ENCODE measurements at places on chromosomes 2 and 18. TPM values are rescaled to one million over a fixed set of nuclear protein-coding genes. Genes with fewer than 3 reads are reported as not detected.

Gene C1GALT1C1L
- not detected for total RNA-seq

Gene FBXO15
- total RNA-seq: 2.2 TPM

Gene IRS1
- total RNA-seq: 14.3 TPM

Gene ACMSD
- total RNA-seq: not detected

Gene HOXD4
- total RNA-seq: not detected

Gene ASTL
- not detected for total RNA-seq

Gene MGAT4A
- total RNA-seq: 24.8 TPM

Gene RNPEPL1
- 7.1 TPM for total RNA-seq

Gene SPATA3
- total RNA-seq: not detected

Gene LYG2
- total RNA-seq: not detected

Gene HTR2B
- 0.25 TPM for total RNA-seq

Gene SMARCAL1
- 13.0 TPM for total RNA-seq

Gene PSMA8
- not detected for total RNA-seq

Gene AQP4
- 84.8 TPM for total RNA-seq

Gene FLACC1
- total RNA-seq: 3.0 TPM

Gene LHCGR
- total RNA-seq: 0.74 TPM

Gene SLC19A3
- 1.5 TPM for total RNA-seq

Gene ITGB6
- total RNA-seq: not detected

Gene SCG2
- total RNA-seq: 81.9 TPM

Gene IL36RN
- total RNA-seq: not detected

Gene SCN3A
- total RNA-seq: 194 TPM

Gene NCKAP5
- 9.3 TPM for total RNA-seq

Gene PASK
- total RNA-seq: 13.8 TPM

Gene CCL20
- not detected for total RNA-seq

Gene PMAIP1
- total RNA-seq: 0.98 TPM

Gene DES
- total RNA-seq: 0.49 TPM

Gene IL36G
- not detected for total RNA-seq

Gene RAB1A
- total RNA-seq: 97.1 TPM

Gene RPL37A
- 1,375 TPM for total RNA-seq

Gene MAL
- not detected for total RNA-seq

Gene DNER
- 75.7 TPM for total RNA-seq

Gene CD207
- not detected for total RNA-seq

Gene IL37
- not detected for total RNA-seq

Gene DOK6
- 61.5 TPM for total RNA-seq

Gene DLGAP1
- 77.2 TPM for total RNA-seq

Gene RUFY4
- not detected for total RNA-seq

Gene KHK
- total RNA-seq: 5.9 TPM

Gene EPHA4
- 134 TPM for total RNA-seq

Gene CHST10
- 75.5 TPM for total RNA-seq

Gene CHRNG
- not detected for total RNA-seq

Gene LRPPRC
- total RNA-seq: 101 TPM

Data from temporal lobe (tissue), 4 donors.